ENCODE measurements at places on chromosomes 5 and 9.

GRCh38 chr5:144169904-144170275 lies 569 bp downstream of the YIPF5 start:
- DNase-seq: no peak

DNA sequence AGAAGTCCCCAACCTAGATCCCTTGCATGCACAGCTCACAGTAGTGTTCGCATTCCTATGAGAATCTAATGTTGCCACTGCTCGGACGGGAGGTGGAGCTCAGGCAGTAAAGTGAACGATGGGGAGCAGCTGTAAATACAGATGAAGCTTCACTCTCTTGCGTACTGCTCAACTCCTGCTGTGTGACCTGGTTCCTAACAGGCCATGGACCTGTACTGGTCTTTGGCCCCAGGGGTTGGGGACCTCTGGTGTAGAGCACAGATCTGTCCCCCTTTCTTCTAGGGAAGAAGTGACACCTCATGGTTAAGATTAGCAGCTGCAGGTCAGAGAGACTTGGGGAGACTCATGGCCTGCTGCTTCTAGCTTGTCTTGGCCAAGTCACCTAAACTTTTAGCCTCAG lies 7.1 kb downstream of the ARHGEF28 start:
- DNase-seq: no peak

DNA sequence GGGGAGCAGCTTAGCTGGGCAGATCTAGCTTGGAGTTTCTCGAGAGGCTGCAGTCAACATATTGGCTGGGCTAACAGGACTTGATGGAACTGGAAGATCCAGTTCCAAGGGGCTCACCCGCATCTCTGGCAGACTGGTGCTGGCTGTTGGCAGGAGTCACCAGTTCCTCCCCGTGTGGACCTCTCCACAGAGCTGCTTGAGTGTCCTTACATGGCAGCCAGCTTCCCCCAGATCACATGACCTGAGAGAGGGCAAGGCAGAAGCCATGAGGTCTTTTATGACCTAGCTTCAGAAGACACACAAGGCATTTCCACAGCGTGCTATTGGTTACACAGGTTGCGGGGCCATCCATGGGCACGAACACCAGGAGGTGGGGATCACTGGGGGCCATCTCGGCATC lies 26.4 kb upstream of the RXRA start:
- no peak for DNase-seq

- DNase-seq: no peak
Measured at GRCh38 chr9:100029251-100029650, 69.5 kb downstream of the ERP44 start.

DNA sequence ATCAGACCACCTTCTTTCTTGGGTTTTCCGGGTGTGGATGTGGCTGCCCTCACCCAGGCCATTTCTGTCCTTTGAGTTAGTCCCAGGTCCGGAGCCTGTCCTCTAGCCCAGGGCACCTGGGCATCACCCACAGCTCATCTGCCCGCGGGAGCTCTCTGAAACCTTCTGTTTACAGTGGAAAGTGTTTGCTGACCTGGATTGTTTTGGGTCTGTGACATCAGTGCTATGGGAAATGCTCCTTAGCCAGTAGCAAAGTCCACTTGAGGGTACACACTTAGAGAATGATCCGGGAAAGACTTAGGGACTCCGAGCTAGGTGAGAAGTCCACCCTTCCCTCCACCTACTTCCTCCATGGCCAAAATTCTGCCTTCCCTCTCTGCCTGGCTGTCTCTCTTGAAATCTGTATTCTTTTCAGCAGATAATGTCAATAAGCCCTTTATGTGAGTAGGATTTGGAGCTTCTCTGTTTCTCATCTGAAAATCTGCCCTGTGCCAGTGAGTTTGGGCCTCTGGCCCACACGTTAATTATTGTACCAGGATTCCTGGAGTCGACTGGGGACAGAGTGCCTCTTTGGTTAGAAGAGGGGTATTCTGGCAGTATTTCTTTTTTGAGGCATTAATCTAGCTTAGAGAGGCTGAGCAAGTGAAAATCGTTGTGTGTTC lies 19.9 kb downstream of the ABLIM3 start:
- no peak for DNase-seq

DNA sequence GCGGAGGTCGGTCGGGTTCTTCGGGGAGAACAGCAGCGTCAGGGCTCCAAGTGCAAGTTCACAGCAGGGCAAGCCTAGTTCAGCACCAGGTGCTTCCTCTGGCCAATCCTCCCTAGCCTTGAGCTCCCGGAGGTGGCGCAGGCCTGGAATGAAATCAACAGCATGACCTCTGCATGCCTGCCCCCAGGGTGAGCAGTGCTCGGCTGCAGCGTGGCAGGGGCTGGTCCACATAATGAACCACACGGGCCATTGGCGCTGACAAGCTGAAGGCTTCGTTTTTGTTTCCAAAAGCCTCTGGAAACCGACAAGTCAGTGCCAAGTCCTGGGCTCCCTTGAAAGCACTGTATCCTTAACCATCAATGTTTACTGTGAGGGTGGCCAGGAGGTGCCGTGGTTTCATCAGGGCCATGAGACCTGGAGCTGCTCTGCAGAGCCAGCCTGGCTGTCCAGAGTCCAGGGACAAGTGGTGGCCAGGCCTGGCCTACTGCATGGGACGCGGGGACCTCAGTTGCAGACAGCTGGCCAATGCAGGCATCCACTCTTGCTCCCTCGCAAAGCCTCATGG lies 2.1 kb upstream of the INPP5E start:
- no peak for DNase-seq

GRCh38 chr5:62348723-62349481 lies 42.9 kb downstream of the KIF2A start:
- no peak for DNase-seq
